ENCODE measurements at places on chromosomes 11 and 22.

- DNase-seq, result no peak
These were observed 2.2 kb upstream of the OMP start for GRCh38 chr11:77100166-77101042.

DNA sequence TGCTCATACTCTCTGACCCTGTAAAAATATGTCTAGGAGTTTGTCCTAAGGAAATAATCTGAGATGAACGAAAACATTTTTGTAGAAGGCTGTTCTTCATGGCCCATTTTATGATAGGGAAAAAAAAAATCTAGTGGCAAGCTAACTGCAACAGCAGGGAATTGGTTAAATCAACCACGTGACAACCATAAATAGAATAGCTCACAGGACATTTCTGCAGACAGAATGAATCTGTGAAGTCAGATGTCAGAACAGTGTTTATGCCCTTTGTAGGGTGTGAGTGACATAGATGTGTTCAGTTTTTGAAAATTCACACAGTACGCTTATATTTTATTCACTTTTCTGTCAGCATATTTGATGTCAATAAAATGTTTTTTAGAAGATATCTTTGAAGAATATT, 16.1 kb downstream of the ARHGAP1 start:
- no peak for DNase-seq

DNA sequence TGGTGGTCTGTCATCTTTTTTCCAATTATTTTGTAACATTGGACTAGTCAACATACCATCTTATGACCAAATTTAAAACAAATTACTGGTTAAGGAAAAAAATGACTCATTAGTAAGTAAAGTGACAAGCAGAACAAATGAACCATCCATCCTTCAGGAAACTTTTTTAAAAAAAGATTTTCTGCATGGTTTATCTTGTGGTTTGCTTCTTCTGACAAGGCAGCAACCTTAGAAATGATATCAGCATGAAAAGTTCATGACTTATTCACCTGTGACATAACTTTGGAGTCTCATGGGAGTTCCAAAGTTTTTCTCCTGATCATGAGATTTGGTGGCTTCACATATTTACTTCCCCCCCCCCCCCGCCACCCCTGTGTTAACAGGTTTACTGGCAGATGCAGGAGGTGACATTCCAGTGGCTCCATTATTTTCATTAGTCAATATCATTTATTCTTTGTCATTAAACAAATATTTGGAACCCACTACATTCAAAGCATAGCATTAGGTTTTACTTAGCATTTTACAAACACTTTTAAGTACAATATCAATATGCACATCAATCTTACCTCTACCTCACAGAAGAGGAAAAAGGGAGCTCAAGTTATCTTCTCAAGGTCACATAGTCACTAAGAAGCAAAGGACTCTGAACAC, 40.7 kb downstream of the DCUN1D5 start:
- DNase-seq, result no peak

DNA sequence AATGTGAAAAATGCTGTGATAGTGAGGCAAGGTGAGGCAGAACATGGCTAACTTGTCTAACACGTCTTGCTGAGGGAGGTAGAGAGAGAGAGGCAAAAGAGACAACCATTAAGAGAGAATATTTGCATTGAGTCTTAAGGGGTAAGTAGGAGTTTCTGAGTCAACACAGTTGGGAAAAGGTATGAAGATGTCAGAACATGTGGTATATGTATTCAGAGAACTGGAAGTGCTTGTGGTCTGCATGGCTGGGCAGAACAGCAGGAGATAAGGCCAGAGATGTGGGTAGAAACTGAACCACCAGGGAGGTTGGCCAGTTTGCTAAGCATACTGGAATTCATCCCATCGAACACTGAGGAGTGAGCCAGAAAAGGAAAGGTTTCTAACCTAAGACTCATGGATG, 25.0 kb upstream of the SLC5A1 start:
- DNase-seq, result no peak

- DNase-seq, result no peak
These were observed 13.1 kb downstream of the UBASH3B start for GRCh38 chr11:122668562-122669090.

DNA sequence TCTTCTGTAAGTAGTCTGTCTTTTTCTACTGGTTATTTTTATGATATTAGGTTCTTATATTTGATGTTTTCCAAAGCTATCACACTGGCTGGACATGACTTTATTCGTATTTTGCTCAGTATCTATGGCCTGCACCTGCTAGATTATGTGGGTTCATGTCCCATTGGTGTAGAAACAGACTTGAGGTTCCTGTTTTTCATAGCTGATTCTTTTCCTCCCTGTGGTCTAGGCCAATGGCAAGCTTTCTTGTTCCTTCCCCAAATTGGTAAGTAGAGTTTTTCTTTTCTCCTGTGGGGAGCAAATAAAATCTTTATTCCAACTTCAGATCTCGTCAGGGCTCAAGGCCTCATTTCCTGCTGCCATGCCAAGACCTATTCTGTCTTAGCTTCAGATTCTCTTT, 30.2 kb upstream of the SWAP70 start:
- no peak for DNase-seq

GRCh38 chr11:123799438-123799837, 6.7 kb downstream of the OR6M1 start:
- no peak for DNase-seq

DNA sequence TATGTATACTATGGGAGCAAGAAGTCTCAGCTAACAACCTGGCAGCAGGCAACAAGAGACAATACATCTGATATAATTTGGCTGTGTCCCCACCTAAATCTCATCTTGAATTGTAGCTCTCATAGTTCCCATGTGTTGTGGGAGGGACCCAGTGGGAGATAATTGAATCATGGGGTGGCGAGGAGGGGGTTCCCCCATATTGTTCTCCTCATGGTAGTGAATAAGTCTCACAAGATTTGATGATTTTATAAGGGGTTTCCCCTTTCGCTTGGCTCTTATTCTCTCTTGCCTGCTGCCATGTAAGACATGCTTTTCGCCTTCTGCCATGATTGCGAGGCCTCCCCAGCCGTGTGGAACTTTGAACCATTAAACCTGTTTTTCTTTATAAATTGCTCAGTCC, 6.2 kb downstream of the DNAJC24 start:
- DNase-seq, result no peak

- DNase-seq, result no peak
These were observed 71.5 kb downstream of the LINC01488 start for GRCh38 chr11:69552951-69553350.

DNA sequence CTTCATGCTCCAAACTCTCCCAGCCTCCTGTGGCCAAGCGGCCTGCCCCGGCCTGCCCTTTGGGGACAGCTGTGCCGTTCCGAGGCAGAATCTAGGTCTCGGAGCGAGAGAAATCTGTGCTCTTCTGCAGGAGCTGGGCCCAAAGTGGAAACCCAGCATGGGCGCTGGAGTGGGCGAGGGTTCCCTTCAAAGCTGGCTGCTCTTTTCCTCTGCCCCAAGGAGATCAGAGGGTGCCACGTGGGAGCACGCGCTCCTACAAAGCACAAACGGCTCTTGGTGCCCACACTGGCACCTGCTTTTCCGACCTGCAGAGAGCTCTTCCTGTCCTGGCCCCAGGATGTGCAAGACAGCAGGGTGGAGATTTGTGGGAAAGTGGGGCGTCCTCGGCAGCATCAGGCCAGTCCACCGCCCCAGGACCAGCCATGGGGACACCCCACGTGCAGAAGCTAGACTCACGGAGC, 6.9 kb downstream of the OSBPL5 start:
- no peak for DNase-seq

Data from cortex of kidney (tissue), 1 donor.